Activated CD8-positive, alpha-beta T cell treated with anti-CD3 and anti-CD28 coated beads, Interleukin-2, amount 10 ng/mL, durations not matched to agents 7 days and 5 days (primary cell): ENCODE measurements at places on chromosomes 7 and 10. TPM values are rescaled to one million over a fixed set of nuclear protein-coding genes. Genes with fewer than 3 reads are reported as not detected.

- H3K36me3 ChIP-seq = peaks cover 3% of the 10 kb centered on the region
- peaks cover 57% of the 10 kb centered on the region for H3K4me1 ChIP-seq
- no peaks in the 10 kb centered on the region for H3K27me3 ChIP-seq
- no peak overlapping the region for H3K4me3 ChIP-seq
- no peak for DNase-seq
These were observed 5.0 kb downstream of the NRF1 start for GRCh38 chr7:129616530-129616929.

GRCh38 chr7:43612128-43612527 lies 29.2 kb downstream of the STK17A start:
- no peak for DNase-seq
- peaks cover 55% of the 10 kb centered on the region for H3K4me1 ChIP-seq
- no peak overlapping the region for H3K4me3 ChIP-seq
- H3K27me3 ChIP-seq = no peaks in the 10 kb centered on the region

- peak overlapping the region; percentile 66 for H3K4me3 ChIP-seq
- H3K4me1 ChIP-seq = peaks cover 88% of the 10 kb centered on the region
- no peak for DNase-seq
- H3K36me3 ChIP-seq = peaks cover 9% of the 10 kb centered on the region
- H3K27me3 ChIP-seq = no peaks in the 10 kb centered on the region
- peak overlapping the region; percentile 94 for H3K27ac ChIP-seq
These were observed 3.8 kb downstream of the NFE2L3 start for GRCh38 chr7:26155531-26156375.

Gene MARVELD1
- 2.4 TPM for total RNA-seq
